ENCODE measurements at places on chromosomes 4 and X.

GRCh38 chr4:11470438-11471045 lies 41.8 kb upstream of the HS3ST1 start:
- DNase-seq, result no peak

- DNase-seq, result no peak
These were observed 130.3 kb downstream of the SCFD2 start for GRCh38 chr4:53235547-53235946.

DNA sequence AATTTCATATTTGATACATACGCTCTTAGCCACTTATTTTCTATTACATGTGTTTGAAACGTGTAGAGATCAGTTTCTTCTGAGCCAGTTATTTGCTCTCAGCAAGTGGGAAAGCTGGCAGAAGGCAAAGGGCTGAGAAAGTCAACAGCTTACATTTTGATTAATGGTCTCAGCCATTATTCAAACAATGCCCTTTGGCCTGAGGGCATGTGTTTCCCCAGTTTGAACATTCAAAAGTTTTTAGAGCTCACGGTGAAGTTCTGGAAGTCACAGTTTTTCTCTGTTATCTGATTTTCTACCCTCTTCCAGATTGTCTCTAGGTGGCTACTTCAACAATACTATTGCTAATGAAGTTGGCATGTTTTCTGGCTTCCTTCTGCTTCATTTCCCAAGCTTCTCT lies 591.8 kb upstream of the CPEB2 start:
- DNase-seq, result no peak

DNA sequence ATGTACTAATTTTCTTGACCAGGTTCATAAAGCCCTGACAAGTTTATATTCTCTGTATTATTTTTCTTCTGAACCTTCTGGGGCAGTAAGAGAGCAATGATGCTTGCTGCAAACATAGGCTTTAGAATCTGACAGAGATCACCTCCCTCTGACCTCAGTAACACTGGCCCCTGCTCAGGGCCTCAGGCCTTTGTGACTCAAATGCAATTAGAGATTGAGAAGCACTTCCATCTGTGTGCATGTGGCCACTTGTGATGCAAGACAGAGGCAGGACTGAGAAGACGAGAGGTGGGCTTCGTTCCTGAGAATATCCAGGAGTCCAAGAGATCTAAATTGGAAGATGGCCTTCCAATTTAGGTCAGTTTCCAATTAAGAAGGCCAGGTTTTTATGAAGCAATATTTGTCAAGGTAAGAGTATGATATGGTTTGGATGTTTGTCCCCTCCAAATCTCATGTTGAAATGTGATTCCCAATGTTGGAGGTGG lies 82.8 kb upstream of the VEGFC start:
- no peak for DNase-seq

DNA sequence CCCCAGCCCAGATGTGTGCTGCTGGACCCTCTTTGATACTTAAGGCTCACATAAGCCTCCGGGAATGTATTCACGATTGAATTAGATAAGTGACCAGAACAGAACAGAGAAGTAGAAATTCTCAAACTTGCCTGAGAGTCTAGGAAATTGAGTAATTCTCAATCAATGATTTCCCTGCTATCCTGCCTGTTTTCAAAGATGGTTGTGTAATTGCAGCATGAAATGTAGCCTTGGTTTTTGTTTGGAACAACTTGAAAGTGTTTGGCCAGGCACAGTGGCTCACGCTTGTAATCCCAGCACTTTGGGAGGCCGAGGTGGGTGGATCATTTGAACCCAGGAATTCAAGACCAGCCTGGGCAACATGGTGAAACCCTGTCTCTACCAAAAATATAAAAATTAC lies 41.2 kb downstream of the TNIP2 start:
- no peak for DNase-seq

- no peak for DNase-seq
These were observed 163.6 kb downstream of the ZNF674 start for GRCh38 chrX:46381630-46382029.

DNA sequence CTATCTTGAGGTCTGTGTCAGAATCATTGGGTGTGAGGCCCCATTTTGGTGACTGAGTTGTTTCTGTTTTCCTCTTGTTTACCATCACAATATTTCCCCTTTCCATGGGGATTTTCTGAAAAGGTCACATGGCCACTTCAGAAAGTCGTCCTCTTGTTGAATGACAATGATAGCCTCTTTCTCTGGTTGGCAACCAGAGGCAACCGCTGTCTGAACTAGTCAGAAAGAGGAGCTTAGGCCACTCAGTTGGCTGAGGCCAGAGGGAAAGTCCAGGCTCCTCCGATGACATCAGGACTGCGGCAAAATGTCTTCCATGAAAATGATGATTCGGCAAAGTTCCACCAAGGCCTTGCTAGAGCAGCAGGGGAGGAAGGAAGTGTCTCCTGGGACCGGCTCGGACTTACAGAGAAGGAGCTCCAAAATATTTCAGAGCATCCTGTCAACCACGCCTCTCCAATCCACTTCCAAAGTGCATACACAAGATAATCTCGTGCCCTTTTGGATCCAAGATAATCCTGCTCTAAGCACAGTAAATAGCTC lies 19.1 kb upstream of the RBM47 start:
- no peak for DNase-seq

DNA sequence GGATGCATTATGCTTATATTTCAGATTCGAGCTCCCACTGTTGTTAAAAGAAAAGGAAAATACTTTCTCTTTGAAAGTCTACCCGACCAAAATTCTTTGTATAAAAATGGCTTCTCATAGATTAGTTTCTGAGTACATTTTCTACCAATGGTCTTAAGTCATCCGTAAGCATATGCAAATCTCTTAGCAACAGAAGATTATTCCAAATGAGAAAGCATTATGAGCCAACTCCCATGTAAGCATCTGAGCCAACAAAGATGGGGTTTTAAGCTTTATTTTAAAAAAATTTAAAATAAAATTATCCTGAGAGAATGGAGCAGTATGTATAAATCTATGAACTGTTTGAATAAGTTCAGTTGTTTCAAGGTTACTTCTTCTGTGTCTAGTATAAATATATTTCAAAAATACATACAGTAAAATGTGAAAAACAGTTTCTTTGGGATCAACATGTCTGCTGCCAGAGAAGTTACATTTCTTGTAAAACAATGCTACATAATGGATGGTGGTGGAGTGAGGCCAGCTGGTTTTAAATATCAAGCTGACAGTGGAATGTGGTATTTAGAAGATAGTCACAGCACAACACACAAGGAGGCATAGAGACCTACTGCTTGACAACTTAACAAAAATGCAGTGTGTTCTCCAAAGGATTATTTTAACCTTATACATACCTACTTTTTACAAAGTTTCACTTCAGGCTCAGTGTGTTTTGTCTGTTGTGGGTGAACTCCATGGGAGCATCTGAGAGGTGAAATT lies 199.5 kb upstream of the DIPK2B start:
- DNase-seq, result no peak

- no peak for DNase-seq
These were observed 40.9 kb downstream of the RPA4 start for GRCh38 chrX:96924581-96924980.

- peak; percentile 8 for DNase-seq
These were observed 84.9 kb downstream of the RAB28 start for GRCh38 chr4:13399257-13399656.

DNA sequence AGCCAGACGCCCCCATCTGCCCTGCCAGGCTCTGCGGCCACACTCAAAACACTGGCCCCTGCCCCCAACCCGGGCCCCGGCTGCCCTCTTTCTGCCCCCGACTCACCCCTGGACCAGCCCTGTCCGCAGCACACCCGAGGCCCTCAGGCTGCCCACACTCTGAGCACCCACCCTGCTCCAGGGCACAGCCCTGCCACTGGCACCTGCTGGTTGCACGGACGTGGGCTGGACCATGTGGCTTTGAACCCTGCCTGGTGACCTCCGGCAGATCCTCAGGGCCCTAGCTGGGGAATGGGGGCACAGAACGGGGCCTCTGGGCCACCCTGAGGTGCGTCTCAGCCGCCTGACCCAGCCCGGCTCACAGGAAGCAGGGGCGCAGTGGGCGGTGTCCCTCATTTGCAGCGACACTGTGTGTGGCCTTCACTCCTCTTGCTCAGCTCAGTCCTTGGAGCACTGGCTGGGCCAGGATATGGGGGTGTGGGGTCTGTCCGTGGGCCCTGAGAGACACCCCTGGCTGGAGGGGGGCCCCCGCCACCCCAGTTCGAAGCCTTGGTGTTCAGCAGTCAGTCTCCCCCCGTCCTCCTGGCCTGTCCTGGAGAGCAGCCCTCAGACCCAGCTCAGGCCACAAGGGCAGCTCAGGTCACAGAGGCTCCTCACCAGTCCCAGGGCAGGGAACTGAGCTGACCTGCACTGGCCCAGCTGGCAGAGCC lies 73.2 kb downstream of the FAM53A start:
- DNase-seq, result no peak

DNA sequence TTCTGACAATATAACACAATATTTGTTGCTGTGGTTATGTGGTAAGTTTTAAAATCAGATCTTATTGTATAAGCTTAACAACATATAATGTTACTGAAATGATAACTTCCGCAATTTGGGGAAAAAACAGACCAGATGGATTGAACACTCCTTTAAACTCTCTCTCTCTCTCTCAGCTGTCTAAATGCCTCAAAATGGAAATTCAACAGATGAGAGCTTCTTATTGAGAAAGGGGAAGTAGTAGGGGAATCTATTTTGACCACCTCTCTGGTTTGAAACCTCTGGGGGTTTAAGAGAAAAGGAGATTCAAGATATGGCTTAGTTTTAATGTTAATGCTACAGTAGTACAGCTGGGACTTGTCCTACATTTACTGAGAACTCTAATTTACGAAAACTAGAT lies 40.3 kb downstream of the DMD start:
- DNase-seq, result no peak

GRCh38 chr4:8314691-8315255 lies 45.2 kb downstream of the HTRA3 start:
- DNase-seq, result no peak

DNA sequence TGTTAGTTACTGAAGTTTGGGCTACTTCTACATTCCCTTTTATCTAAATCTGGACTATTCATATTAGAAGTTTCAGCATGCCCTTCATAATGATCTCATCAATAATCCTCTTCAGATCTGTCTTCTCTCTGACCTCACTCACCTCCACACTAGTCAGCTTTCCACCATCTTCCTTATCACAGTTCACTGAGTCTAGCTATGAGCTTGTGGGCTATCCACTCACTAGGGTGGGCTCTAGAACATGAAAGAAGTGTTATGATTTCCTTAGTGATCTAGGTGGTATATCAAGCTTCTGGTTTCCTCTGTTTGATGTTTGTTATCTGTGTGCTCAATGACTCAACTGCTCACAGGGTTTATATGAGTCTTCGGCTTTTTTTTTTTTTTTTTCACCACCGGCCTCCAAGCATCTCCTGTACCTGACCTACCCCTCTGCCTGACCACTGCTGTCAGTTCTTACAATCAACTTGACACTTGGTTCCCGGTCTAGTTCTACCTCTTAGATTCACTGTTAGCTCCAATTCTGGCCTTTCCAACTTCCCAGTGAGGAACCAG lies 103.1 kb downstream of the PAPSS1 start:
- DNase-seq, result no peak

- no peak for DNase-seq
These were observed 83.0 kb downstream of the FAM193A start for GRCh38 chr4:2619459-2619858.

- DNase-seq, result no peak
These were observed 2.0 kb downstream of the PGK1 start for GRCh38 chrX:78105944-78106650.

DNA sequence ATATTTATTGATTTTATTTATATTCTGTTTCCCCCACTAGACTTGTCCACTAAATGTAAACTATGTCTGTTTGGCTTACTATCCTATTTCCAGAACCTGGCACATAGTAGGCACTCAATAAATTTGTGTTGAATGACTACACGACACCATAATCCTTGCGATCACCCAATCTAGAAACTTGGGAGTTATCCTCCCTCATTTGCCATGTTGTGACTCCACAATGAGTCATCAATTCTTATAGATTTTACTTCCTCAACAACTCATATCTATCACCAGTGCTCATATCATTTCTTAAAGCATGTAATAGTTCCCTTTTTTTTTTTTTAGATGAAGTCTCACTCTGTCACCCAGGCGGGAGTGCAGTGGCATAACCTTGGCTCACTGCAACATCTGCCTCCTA lies 39.9 kb upstream of the VAMP7 start:
- no peak for DNase-seq

GRCh38 chr4:24226667-24227066 lies 336.8 kb upstream of the PPARGC1A start:
- DNase-seq, result peak; percentile 14

- peak; percentile 36 for DNase-seq
These were observed 6.7 kb downstream of the FGFBP2 start for GRCh38 chr4:15956179-15956850.

- no peak for DNase-seq
These were observed 71.1 kb downstream of the MAGEB10 start for GRCh38 chrX:27878862-27879261.

GRCh38 chr4:29717287-29718057 lies 1002.7 kb upstream of the PCDH7 start:
- no peak for DNase-seq

DNA sequence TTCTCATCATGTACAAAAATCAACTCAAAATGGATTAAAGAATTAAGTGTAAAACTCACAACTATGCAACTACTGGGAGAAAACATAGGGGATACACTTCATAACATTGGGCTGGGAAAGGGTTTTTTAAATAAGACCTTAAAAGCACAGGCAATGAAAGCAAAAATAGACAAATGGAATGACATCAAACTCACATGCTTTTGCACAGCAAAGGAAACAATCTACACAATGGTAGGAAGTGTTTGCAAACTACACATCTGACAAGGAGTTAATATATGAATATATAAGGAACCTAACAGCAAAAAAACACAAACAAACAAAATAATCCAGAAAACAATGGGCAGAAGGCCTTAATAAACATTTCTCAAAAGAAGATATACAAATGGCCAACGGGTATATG lies 57.9 kb downstream of the FREM3 start:
- no peak for DNase-seq
